ENCODE measurements at places on chromosomes 3 and 15.
A peak's percentile ranks its signal among the peaks of the same experiment; 100 is the strongest.

GRCh38 chr3:87270908-87271700, 5.3 kb downstream of the POU1F1 start:
- DNase-seq: no peak

GRCh38 chr3:157132936-157133335, 27.0 kb downstream of the CCNL1 start:
- no peak for DNase-seq

DNA sequence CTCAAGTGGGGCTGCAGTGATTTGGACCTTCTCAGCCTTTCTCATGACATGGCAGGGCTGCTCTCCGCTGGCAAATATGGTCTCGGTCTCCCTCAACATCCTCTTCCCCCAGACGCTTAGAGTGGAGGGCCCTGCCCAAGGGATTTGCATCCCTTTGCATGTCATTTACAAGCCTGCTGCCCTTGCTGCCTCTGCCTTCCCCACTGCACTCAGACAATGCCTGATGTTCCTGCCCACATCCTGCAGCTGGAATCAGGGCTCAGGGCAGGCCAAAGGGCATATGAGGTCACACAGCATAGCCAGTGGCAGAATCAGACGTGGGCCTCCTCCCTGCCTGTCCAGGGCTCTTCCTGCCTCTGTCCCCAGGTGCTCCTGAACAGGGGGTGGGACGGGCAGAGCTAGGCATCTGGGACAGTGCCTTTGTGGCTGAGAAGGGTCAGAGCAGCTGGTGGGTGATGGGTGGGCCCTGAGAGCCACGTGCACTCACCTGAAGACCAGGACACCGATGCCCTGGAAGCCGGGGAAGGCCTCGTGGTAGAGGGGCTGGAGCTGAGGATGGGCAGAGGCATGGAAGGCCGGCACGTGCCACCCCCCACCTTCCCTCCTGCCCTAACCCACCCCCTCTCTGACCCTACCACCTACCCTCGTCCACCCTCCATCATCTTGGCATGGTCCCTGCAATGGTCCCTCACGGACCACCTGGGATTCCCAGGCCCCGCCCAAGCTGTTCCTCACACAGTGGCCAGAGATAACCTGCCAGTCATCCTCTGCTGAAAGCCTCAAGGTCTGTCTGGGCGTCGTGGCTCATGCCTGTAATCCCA, 27.4 kb upstream of the GOLGA6C start:
- DNase-seq: no peak

DNA sequence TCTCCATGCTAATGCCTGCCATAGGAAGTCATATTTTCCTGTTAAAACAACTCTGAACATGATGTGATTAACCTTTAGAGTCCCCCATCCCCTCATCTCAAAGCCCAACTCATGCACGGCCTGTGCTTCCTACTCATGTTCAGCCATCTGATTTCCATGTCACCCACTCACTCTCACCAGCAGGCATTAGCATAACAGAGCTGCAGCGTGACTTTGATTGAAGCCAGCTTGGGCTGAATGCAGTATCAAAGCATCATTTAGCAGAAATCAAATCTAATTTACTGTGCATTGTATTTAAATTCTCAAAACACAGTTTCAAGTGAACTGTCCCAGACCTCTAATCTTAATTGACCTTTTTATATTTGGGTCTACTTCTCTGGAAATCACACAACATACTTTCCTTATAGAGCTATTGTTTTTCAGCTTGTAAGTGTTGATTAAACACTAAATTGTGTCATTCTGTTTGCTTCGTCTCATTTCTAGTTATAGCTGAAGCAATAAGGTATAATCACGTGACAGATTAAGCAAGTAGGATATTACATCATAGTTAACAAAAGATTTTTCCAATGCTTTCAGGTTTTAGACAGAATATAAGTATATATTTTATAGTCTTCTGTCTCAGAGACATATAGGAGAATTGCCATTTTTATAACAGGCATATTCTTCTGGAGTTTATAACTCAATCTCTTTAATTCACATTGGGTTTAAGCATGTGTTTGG, 501.5 kb downstream of the ROBO2 start:
- DNase-seq: no peak

- no peak for DNase-seq
Measured at GRCh38 chr3:42381551-42382082, 28.8 kb downstream of the LYZL4 start.

- DNase-seq: no peak
Measured at GRCh38 chr3:186454881-186455703, 89.1 kb downstream of the CRYGS start.

- peak; percentile 54 for DNase-seq
Measured at GRCh38 chr3:43996379-43997301, 245.0 kb upstream of the TOPAZ1 start.

GRCh38 chr3:111315930-111316587, 225.9 kb upstream of the CD96 start:
- no peak for DNase-seq

DNA sequence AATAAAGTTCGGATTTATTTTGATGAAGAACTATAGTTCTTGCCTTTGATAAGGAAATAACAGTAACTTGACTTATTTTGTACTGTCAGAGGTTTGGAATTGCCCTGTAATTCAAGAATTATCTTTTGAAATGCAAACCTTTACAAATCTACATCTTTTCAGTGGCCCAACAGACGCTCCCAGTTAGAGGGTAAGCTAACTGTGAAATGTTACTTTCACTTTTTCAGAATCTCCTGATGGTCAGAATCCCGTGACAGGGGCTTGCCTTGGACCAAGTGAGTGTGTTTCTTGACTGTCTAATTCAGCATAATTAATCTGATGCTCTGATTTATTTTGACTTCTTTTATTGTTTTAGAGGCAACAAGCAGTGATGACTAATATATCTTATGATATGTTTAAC, 262.5 kb downstream of the PLOD2 start:
- DNase-seq: no peak

DNA sequence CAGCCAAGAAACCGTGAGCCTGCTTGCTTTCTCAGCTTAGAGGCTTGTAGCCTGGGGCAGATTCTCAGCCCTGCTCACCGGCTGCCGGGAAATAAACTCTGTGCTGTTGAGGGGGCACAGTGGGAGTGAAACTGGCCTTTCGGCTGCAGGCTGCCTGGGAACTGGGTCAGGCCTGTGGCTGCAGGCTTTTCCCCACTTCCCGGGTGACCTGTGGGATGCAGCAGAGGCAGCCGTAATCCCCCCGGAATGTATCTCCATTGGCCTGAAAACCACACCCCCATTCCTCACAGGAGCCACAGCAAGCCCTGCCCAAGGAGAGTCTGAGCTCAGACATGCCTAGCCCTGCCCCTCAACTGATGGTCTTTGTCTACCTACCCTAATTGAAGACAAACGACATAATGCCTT, 110.9 kb downstream of the STXBP5L start:
- DNase-seq: no peak

DNA sequence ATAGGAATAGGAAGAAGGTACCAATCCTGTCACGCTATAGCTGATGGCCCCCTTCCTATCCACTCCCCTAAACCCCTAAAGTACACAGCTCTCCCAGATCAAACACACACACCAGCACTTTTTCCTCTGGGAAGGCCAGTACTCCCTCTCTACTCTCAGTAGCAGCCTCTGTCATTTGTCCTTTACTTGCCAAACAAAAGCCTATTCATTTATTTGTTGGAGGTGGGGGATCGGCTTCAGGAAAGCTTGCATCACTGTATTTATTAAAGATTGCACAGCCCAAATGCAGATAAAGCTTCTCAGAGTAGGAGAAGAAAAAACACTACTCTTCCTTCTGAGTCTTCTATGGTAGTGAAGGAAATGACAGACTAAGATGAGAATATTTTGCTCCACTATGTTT, 429.7 kb upstream of the RASGRP1 start:
- no peak for DNase-seq

- no peak for DNase-seq
Measured at GRCh38 chr15:100663086-100663914, 60.9 kb downstream of the ASB7 start.

DNA sequence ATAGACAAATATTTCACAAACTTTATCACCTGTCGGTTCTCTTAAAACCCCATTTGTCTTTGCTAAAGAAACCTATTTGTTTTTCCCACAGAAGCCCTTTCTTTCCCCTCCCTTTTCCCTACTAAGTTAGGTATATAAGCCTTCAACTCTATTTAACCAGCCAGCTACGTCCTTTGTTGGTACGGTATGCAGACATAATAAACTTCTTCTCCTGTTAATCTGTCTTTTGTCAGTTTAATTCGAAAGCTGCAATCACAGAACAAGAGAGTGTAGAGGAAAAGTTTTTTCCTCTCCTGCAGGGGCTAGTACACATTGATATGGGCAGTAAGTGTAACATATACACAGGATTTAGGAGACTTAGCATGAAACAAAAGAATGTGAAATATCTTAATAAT, 21.9 kb upstream of the C15orf39 start:
- DNase-seq: no peak

DNA sequence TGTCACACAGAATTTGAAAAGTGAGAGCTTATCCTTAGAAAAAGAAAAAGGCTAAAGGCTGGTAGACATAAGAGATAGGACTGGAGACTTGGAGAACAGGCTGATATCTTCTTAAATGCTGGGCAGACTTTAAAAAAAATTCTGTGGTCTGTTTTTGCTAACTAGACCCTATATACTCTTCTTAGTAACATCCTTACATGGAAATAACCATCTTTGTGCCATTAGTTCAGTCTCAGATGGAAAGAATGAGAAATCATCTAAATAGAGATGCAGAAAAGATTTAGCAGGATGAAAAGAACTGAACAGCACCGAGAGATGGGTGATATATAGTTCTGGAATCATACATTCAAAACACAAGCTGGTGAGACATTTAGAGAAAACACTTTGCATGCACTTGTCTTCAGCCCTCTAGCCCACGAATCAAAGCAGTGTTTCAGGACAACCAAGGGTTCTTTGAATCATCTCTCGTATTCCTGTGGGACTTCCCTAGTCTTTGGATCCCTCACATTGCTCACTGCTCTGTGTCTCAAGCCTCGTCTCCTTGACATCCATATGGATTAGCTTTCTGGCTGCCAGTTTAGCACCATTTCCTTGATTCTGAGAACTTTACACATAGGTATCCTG, 93.0 kb upstream of the LYSMD4 start:
- DNase-seq: no peak

GRCh38 chr3:195140816-195141793, 129.9 kb downstream of the XXYLT1 start:
- no peak for DNase-seq

DNA sequence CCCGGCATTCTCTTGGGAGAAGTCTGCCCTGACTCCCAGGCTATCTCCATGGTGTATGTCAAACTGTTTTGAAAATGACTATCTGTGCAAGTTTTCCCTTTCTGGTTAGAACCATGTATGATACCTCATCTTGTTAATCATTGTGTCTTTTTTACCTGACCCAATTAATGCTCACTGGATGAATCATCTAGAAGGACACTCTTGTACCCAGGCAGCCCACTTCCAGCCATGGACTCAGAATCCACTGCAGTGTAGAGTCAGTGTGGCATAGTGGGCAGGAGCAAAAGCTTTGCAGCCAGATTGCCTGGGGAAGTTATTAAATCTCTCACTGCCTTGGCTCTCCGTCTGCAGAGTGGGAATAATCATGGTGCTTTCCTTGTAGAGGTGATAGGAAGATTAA, 1.2 kb downstream of the FAM3D start:
- no peak for DNase-seq

- no peak for DNase-seq
Measured at GRCh38 chr3:39457361-39457760, 10.1 kb upstream of the MOBP start.

- peak; percentile 25 for DNase-seq
Measured at GRCh38 chr3:138941259-138941885, 5.6 kb downstream of the FOXL2 start.

- peak; percentile 59 for DNase-seq
Measured at GRCh38 chr15:68650901-68651709, 72.3 kb downstream of the CORO2B start.

- DNase-seq: no peak
Measured at GRCh38 chr3:274927-275326, 78.4 kb downstream of the CHL1 start.

- no peak for DNase-seq
Measured at GRCh38 chr3:83426300-83426699, 1532.5 kb upstream of the CADM2 start.

DNA sequence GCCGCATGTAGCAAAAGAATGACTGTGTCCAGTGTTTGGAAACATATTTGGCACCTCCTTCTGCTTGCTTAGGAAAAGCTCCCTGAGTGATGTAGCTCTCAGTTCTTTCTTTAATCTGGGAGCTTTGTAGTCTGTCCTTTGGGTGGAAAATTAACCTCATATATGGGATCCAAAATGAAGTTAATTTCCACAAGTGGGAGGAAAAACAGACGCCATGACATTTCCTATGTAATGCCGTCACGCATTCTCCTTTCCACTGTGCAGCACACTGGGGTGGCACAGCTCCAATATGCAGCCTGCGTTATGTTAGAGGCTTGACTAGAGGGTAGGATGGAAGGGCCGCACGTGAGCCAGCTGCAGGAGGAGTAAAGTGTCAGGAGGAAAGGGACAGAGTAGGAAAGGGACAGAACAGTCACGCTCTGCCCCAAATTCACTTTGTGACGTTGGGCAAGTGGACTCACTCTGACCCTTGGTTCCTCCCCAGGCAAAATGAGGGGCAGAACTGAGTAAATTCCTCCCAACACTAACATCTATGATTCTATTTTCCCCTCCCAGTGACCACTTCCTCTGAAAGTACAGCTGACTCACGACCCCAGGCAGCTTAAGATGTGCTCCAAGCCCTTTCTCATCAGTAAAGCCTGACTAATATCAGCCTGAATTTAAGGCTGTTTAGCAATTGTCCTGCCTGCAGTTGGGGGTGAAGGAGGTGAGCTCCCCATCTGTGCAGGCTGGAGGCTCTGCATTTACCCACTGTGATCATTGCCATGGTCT, 176.5 kb upstream of the PFN2 start:
- DNase-seq: peak; percentile 9

DNA sequence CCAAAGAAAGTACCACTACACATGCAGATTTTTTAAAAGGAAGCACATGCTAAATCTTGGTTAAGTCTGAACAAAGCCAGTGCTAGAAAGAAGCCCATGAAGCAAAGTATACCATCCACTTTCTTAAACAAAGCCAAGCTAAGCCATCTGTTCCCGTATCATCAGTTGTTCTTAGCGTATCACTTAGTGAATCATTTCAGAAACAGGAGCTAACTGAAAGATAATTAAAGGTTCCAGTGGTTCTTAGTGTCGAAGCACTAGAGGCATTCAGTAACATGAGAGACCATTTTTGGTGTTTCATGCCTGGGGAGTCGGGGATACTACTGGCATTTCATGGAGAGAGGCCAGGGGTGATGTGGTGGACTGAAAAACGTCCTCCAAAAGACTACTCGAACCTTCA, 12.8 kb downstream of the UBXN7 start:
- no peak for DNase-seq

DNA sequence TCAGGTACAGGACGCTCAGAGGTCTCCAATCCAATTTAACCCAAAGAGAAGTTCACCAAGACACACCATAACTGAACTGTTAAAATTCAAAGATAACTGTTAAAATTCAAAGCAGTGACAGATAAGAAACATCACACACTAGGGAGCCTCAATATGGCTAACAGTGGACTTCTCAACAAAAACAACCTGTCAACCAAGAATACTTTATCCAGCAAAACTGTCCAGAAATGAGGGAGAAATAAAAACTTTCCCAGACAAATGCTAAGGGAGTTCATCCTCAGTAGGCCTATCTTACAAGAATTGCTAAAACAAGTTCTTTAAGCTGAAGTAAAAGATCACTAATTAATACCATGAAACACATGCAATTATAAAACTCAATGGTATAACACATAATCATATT, 36.3 kb upstream of the MYLK start:
- DNase-seq: no peak

Measured in GM10248 (cell line).